ENCODE measurements at places on chromosomes 3 and 15. TPM values are rescaled to one million over a fixed set of nuclear protein-coding genes. Genes with fewer than 3 reads are reported as not detected.

GRCh38 chr3:156594219-156594683 is 39.3 kb upstream of the SSR3 start:
- DNase-seq = no peak

The GPR149 gene
- not detected for total RNA-seq

DNA sequence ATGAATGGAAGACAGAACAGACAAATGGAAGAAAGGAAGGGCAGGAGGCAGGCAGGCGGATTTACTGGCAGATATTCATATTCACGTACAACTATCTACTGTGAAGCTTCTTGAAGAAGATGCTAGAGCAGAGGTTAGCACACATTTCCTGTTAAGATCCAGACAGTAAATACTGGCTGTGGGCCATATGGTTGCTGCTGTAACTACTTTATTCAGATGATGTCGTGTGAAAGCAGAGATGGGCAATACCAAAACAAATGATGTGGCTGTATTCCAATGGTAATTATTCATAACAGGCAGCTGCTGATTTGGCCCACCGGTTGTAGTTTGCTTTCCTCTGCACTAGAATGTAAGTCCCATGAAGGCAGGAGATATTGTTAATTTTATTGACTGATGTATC is 115.7 kb upstream of the PRTG start:
- DNase-seq = no peak

GRCh38 chr3:65749066-65749465 is 289.7 kb downstream of the MAGI1 start:
- no peak for DNase-seq

DNA sequence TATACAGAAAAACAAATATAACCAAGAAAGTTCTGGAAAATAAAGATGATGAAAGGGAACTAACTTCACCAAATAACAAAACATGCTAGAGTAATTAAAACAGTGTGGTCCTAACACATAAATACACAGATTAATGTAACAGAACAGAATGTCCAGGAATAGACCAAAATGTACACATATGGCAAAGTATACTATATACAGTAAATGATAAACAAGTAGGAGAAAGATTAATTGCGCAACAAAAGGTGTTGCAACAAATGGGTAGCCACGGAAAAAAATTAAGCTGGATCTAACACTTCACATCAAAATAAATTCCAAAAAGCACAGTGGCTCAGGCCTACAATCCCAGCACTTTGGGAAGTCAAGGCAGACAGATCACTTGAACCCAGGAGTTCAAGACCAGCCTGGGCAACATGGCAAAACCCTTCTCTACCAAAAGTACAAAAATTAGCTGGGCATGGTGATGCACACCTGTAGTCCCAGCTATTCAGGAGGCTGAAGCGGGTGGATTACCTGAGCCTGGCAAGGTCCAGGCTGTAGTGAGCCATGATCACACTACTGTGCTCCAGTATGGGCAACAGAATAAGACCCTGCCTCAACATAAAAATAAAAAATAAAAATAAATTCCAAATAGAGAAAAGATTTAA is 19.8 kb downstream of the SCAP start:
- DNase-seq = no peak

- DNase-seq = no peak
Measured at GRCh38 chr15:96992817-96993216, 662.3 kb downstream of the NR2F2 start.

DNA sequence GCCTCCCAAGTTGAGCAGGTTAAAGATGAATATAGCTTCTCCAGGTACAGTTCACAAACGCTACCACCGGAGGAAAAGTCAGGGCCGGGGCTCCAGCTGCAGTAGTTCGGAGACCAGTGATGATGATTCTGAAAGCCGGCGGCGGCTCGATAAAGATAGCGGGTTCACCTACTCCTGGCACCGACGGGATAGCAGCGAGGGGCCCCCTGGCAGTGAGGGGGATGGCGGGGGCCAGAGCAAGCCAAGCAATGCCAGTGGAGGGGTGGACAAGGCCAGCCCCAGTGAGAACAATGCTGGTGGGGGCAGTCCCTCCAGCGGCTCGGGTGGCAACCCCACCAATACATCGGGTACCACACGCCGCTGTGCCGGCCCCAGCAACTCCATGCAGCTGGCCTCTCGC is 61.4 kb downstream of the SNRK start:
- DNase-seq = no peak

DNA sequence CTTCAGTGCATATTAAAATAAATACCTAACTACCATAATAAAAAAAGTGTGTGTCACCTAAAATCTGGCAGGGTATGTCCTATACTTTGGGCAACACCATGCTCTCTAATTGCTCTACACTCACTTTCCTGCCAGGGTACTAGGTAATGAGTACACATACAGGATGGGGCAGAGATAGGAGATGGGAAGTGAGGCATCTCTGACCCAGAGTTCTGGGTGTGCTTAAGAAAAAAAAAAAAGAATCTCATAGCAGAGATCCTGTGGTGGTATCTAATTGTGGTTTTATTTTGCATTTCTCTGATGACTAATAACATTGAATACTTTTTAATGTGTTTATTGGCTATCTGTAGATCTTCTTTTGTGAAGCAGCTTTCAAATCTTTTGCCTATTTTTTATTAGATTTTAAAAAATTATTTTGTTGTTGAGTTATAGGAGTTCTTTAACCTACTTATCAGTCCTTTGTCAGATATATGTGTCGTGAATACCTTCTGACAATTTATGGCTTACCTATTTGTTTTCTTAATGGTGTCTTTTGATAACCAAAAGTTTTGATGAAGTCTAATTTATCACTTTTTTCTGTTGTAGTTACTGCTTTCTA is 48.0 kb downstream of the EEFSEC start:
- DNase-seq = no peak

- DNase-seq = peak; percentile 38
Measured at GRCh38 chr3:125051715-125052581, 3.8 kb downstream of the HEG1 start.

The GPR87 gene
- not detected for total RNA-seq
